ENCODE measurements at places on chromosomes 7 and 10.

DNA sequence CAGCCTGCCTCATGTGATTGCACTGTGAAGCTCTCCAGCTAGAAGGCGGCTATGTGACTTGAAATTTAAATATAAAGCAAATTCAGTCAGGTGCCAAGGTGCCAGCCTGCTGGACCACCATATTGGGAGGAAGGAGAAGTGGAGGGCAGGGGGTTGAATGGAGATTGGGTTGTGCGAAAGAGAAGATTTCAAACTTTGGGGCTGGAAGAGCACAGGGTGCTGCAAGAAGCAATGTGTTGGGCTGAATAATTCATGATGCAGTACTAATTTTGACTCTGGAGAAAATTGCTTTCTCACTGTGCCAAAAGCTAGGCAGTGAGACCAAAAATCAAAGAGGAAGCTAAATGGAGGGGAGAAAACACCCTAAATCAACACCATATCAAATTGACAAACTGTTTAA lies 335.3 kb downstream of the NRG3 start:
- DNase-seq = no peak

- DNase-seq = no peak
These were observed 94.0 kb upstream of the TARP start for GRCh38 chr7:38367301-38367890.

GRCh38 chr7:93926800-93927199 lies 5.3 kb downstream of the GNG11 start:
- no peak for DNase-seq

DNA sequence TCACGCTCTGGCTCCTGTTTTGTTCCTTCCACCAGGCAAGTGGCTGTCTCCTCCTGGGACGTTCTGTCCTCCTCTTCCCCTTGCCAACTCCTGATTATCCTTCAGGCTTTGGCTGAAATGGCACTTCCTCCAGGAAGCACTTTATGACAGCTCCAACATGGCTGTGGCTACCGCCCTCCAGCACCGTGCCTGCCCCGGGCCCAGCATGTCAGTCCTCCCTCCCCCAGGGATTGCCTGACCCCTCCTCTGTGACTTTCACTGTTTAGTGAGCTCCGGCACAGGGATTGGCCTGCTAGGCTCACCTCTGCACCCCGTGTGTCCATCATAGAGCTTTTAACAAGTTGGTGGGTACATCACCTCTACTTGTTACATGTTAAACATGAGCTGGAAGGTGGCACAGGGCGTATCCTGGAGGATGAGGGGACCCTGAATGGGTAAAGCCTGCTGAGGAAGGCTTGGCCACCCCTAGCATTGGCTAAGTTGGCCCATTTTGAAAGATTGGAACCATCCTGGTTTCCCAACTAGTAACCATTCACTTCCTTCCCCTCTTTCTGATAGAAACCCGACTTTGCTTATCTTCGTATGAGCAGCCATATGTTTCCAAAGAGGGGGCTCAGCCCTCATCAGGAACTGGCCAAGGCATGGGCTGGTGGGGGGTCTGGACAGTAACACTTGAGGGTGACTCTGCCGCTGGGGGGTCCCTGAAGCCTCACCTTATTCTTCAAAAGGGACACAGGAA lies 10.5 kb upstream of the ADAMTS14 start:
- DNase-seq = no peak

DNA sequence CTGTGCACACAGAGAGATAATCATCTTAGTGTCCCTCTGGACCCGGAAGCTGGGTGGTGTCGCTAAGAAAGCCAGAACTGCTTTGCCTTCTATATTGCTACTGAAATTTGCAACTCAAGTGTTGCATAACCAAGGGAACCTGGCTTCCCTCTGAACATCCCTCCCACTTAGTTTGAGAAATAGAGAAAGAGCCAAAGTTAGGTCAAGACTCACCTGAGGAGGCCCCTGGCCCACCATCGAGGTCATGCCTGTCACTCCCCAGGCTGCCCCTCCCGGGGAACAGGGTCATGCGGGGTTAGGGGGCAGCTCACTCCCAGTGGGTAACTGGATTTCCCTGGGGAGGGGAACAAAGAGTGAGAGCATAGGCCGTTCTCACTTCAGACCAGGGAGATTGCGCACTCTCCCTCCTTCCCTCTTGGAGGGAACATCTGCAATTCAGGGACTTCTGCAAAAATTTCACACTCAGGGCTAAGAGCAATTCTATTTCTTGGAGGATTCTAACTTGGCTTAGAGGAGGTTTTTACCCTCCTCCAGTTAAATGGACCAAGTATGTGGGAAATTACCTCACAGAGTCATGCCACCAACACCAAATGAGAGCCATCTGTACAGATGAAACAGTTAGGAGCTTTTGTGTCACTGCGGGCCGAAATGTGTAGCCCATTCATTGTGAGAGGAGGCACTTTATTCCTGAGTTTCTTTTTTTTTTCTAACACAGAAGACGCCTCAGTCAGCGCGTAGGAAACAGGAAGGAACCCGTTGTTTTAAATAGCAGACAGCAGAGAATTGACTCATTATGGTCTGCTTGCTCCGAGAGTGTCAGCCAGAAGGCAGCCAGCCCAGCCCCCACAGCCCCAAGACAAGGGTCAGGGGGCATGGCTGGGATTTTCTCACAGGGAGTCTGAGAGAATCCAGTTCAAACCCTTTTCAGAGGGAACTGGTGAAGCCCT lies 221.3 kb downstream of the ARHGAP12 start:
- DNase-seq = no peak

GRCh38 chr7:14836571-14837189 lies 65.9 kb downstream of the DGKB start:
- no peak for DNase-seq

Measured in NCI-H524 treated with DMSO at 0.1 percent for 48 hours (cell line).